ENCODE measurements at places on chromosomes 1 and 21. TPM values are rescaled to one million over a fixed set of nuclear protein-coding genes. Genes with fewer than 3 reads are reported as not detected.

- peaks cover 4% of the 10 kb centered on the region for H3K4me1 ChIP-seq
- peaks cover 17% of the 10 kb centered on the region for H3K27me3 ChIP-seq
- no peak overlapping the region for H3K27ac ChIP-seq
- DNase-seq = no peak
- H3K36me3 ChIP-seq = no peaks in the 10 kb centered on the region
Measured at GRCh38 chr1:115135681-115136080, 46.4 kb upstream of the TSPAN2 start.

DNA sequence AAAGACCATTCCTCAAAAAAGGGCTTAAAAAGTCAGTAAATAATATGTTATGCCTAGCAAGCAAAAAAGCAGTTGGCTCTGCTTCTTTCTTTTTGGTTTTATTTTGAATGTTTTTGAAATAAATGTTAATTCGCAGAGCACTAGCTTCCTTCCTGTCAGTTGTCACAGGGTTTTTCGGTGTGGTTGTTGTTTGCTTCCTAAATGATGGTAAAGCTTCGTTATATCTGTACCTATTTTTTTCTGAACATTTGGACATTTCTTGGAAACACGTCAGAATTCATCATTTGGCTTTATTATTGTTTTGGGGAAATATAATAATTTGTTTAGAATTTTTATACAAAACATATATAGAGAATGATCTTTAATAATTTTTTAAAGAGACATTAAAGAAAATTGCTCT, 351.9 kb upstream of the SGIP1 start:
- H3K4me3 ChIP-seq = no peak overlapping the region
- peaks cover 3% of the 10 kb centered on the region for H3K27me3 ChIP-seq
- no peak for DNase-seq
- peaks cover 34% of the 10 kb centered on the region for H3K4me1 ChIP-seq
- H3K27ac ChIP-seq = peak overlapping the region; percentile 61
- peaks cover 3% of the 10 kb centered on the region for H3K36me3 ChIP-seq

GRCh38 chr21:38355992-38356781, 99.4 kb downstream of the KCNJ15 start:
- peak; percentile 64 for DNase-seq
- H3K27ac ChIP-seq = no peak overlapping the region
- no peaks in the 10 kb centered on the region for H3K4me1 ChIP-seq
- H3K36me3 ChIP-seq = no peaks in the 10 kb centered on the region
- no peaks in the 10 kb centered on the region for H3K27me3 ChIP-seq

DNA sequence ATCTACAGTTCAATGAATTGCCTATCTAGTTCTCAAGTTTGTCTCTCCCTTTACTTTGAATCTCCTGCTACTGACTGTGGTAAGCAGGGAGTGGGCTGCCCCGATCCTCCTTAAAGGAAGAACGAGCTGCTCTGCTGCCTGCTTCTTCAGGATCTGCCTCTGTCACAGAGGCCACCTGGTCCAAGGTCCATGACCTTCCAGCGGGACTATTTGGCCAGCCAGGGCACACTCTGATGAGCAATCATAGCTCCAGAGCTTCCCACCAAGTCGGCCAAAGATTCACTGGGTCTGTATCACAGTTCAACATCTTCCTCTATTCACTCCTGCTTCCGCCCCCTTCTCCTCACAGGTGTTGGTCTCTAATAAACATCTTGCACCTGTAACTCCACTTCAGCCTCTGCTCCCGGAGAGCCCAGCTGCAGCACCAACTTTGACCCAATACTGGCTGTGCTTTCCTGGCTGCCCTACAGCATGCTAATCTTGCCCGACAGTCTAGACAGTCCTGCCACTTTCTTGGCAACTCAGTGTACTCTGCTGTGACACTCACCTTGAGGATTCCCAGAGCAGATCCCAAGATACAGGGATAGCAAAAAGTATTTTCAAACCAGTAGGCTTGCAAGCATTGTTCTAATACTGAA, 16.9 kb upstream of the MAP10 start:
- H3K27ac ChIP-seq = no peak overlapping the region
- H3K4me1 ChIP-seq = peaks cover 5% of the 10 kb centered on the region
- peaks cover 3% of the 10 kb centered on the region for H3K27me3 ChIP-seq

DNA sequence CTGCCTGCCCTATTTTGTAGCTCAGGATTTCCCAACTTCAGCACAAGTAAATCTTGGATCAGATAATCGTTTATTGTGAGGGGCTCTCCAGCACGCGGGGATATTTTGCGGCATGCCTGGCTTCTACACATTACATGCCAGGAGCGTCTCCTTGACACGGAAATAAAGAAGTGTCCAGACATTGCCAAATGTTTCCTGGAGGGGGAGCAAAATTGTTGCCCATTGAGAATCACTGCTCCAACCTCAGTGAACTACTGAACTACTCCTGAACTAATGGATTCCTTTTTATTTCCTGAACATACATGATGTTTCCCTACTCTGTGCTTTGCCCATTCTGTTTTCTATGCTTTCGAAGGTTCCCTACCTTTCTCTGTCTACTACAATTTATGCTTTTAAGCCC, 1359.1 kb upstream of the ADGRL2 start:
- no peaks in the 10 kb centered on the region for H3K4me1 ChIP-seq
- no peak for DNase-seq
- H3K27me3 ChIP-seq = no peaks in the 10 kb centered on the region
- H3K4me3 ChIP-seq = no peak overlapping the region
- H3K36me3 ChIP-seq = no peaks in the 10 kb centered on the region
- no peak overlapping the region for H3K27ac ChIP-seq

- H3K4me3 ChIP-seq = no peak overlapping the region
- no peak for DNase-seq
- no peaks in the 10 kb centered on the region for H3K4me1 ChIP-seq
- no peaks in the 10 kb centered on the region for H3K27me3 ChIP-seq
- no peaks in the 10 kb centered on the region for H3K36me3 ChIP-seq
Measured at GRCh38 chr1:177248258-177248657, 77.5 kb downstream of the BRINP2 start.

- H3K36me3 ChIP-seq = no peaks in the 10 kb centered on the region
- H3K4me3 ChIP-seq = no peak overlapping the region
- H3K27me3 ChIP-seq = peaks cover 6% of the 10 kb centered on the region
- no peaks in the 10 kb centered on the region for H3K4me1 ChIP-seq
- H3K27ac ChIP-seq = no peak overlapping the region
- no peak for DNase-seq
Measured at GRCh38 chr1:3170561-3171453, 101.8 kb downstream of the PRDM16 start.

Gene TRABD2B
- total RNA-seq = not detected

Gene ABL2
- 8.6 TPM for total RNA-seq

Gene LCE1F
- total RNA-seq = not detected

All from activated CD4-positive, alpha-beta memory T cell treated with anti-CD3 and anti-CD28 coated beads, Interleukin-2, amount 10 ng/mL, durations not matched to agents 7 days and 5 days (primary cell).